ENCODE measurements at places on chromosomes 5 and 9.

- DNase-seq: no peak
These were observed 39.9 kb downstream of the DDX46 start for GRCh38 chr5:134798468-134798867.

DNA sequence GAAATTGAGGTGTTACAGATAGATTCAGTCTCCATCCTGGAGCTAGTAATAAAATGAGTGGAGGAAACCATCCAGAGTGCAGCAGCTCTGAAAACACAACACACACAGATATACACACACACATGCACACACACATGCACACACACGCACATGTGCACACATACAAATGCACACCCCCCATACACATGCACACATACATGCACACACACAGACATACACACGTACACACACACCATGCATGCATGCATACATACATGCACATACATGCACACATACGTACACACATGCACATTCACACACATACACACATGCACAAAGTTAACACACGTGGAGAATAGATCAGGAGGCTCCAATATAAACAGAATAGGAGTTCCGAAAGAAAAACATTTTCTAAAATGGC lies 21.0 kb upstream of the OBP2B start:
- no peak for DNase-seq

- no peak for DNase-seq
These were observed 81.5 kb downstream of the PALM2AKAP2 start for GRCh38 chr9:109861499-109861898.

- DNase-seq: no peak
These were observed at the start of gene EFCAB9 for GRCh38 chr5:172193872-172194271. Gene EFCAB9 (plus strand): TSS chr5:172194172. CDS start chr5:172194173, 1 bp downstream.

DNA sequence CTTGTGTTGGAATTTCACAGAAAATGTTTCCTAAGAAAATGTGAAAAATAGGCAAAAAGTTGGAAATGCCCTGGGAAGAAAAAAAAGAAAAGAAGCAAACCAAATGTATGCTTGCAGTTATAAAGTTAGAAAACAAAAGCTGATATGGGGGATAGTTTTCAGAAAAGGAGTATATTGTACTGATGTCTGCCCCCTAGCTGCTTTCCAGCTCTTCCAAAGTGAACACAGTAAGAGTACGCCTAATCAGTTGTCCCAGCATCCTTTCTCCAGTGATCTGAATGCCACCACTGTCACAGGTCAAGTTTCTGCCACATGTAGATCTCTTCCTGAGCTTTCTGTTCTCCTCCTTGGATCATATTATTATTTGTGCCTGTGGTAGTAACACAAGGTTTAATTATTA lies 5.8 kb downstream of the TYRP1 start:
- no peak for DNase-seq

GRCh38 chr9:83068414-83068813 lies 5.5 kb upstream of the RASEF start:
- no peak for DNase-seq

DNA sequence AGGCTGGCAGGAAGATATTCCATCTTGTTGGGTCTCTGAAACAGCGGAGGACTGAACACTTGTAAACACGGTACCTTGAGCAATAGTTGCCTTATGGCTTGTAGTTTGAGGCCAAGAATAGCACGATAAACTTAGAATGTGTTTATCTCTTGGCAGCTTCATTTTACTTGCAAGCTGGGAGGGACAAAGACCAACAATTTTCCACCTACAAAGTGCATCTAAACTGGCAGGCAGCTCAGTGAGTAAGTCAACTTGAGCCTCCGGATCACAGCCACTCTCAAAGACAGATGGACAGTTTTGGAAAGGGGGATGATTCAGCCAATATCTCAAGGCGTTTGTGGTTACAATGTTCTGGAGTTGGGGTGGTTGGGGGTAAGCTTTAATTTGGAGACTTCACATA lies 652.6 kb downstream of the CETN3 start:
- no peak for DNase-seq

- DNase-seq: no peak
These were observed 4.5 kb upstream of the DBN1 start for GRCh38 chr5:177477701-177478477.

GRCh38 chr9:114033397-114034103 lies 44.5 kb downstream of the AMBP start:
- no peak for DNase-seq

- DNase-seq: no peak
These were observed 6.4 kb downstream of the TSPAN17 start for GRCh38 chr5:176653401-176654385.

DNA sequence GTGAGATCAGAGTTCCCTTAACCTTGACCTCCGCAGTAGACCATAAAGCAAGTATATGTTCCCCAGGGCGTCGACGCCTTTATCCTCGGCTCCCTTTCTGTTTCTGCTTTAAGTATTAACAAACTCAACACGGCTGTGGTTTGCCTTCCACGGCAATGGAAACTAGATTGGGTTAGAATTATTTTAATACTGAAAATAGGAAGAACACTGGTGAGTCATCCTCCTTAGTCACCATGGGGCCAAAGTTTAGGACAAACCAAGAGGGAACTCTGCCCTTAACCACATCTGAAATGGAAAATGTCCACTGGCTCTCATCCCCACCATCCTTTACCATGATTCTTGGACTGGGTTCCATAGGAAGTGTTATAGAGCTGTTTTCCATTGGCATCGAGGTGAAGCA lies 386.1 kb downstream of the ACTL7B start:
- DNase-seq: no peak

DNA sequence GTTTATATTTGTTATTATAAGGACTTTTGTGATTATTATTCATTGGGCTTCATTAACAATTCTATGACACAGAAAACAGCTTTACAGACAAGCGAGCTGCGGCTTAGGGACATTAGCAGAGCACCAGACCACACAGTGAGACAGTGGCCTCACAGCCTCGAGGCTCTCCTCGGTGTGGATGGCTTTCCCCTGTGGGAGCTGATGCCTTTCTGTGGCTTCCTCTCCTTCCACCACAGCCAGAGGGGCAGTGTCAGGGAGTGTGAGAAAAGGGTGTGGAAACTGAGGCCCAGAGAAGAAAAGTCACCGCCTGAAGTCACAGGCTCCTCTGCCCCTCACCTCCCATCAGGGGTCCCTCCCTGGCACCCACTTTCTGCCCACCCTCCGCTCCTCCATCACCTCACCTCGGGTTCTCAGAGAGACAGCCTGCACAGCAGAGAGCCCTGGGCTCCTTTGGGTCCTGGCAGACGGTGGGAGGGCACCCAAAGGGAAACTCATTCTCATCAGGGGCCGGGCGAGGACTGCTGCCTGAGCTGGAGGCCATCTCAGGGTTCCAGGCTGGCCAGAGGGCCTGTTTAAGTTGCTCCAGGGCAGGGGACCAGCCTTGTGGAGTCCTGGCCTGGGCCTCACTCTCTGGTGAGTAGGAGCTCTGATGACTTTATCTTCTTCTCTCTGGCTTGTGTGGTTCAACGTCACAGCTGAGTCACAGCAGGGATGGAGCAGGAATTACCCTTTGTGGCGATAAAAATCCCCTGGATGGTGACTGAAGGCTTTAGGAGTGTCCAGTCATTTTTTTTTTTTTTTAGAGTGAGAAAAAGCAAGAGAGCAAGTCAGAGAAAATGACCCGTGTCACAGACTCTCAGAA lies 830 bp downstream of the TRAF1 start:
- no peak for DNase-seq

GRCh38 chr5:150112201-150113046 lies 26.1 kb upstream of the CSF1R start:
- no peak for DNase-seq

GRCh38 chr5:124180875-124181461 lies 565.5 kb downstream of the ZNF608 start:
- no peak for DNase-seq
